ENCODE measurements at places on chromosomes 7 and 10.

DNA sequence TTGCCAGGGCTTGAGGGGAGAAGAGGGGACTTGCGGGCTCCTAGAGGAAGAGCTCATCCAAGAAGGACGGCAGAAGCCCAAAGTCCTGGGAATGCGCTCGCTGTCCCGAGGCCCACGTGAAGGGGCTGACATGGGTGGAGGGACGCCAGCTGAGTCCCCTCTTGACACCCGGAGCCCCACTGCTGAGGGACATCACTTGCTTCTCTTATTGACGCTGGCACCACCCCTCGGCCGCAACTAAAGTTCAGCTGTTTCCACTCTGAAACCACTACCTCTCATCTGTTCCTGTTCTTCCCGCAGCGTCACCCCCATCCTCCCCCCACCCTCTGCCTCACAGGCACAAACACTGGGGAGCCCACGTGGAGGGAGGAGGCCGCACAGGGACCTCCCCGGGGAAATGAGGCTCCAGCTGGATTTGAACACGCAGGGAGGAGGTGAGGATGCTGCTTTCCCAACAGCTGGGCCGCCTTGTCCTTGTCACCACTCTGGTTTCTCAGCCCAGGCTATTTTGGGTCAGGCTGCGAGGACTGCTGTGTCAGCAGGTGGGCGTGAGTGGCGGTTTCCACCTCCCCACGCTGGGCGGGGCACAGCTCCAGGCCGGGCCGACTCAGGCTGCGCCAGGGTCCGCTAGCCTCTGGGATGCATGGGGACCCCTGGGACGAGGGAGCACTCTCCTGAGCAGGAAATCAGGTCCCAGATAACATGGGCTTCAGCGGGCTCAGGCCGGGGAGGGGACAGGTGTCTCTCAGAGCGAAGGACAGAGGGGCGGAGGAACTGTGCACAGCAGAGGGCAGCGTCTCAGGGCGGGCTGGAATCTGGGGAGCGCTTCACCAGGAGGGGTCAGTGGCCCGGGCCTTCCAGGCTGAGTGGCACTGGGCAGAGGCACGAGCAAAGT lies 156.3 kb downstream of the ZNF248 start:
- DNase-seq, result no peak

- DNase-seq, result peak; percentile 71
Measured at GRCh38 chr10:62992145-62992721, 140.9 kb upstream of the NRBF2 start.

DNA sequence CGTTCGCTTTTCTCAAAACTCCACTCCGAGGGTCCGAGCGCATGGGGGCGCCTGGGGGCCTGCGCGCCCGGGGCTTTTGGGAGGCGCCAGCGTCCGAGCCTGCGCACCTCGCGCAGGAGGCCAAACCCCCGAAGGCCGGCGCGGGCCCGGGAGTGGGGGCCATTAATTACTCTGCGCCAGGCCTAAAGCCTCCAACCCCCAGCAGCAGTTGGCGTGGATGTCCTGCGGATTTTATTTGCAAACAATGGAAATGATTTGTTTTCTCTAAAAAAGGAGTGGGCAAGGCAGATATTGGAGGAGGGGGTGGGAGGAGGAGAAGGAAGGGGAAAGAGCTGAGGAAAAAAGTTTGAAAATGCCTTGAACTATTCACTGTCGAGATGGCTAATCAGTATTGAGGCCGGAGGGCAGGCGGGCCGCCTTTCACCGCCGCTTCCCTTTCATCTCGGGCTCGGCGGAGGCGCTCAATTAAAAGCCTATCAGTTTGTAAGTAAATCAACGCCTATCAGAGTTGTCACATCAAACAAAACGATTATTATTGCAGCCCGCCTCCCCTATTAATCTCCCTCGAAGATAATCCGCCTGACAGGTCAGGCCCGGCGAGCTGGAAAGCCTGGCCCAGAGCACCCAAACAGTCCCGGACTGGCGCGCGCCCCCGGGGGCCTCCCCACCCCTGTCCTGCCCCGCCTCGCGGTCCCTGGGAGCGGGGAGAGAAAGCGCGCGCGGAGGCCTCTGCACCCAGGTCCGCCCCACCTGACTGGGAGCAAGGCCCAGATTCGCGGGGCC lies 3.4 kb upstream of the ZNF503 start:
- DNase-seq, result no peak

- no peak for DNase-seq
Measured at GRCh38 chr7:139183878-139184338, 47.1 kb upstream of the UBN2 start.

GRCh38 chr10:119535837-119536507 lies 6.5 kb downstream of the RGS10 start:
- DNase-seq, result no peak

DNA sequence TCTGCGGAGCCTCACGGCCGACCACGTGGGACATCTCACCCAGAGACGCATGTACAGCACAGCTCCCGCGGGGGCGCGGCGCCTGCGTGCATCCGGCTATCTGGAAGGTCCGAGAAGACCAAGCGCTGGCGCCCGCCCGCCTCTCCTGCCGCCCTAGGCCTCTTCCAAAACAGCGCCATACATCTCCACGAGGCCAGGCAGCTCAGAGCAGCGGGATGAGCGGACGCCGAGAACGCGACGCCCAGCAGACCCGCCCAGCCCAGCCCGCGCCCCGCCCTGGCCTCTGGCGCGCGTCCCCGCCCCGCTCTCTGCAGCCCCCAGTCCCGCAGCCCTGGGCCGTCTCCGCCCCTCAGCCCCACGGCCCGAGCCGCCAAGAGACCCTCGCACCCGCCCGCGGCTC lies 20.3 kb upstream of the LANCL2 start:
- DNase-seq, result no peak
